Cortex of kidney (tissue), 1 donor: ENCODE measurements at places on chromosomes 5 and 9.

DNA sequence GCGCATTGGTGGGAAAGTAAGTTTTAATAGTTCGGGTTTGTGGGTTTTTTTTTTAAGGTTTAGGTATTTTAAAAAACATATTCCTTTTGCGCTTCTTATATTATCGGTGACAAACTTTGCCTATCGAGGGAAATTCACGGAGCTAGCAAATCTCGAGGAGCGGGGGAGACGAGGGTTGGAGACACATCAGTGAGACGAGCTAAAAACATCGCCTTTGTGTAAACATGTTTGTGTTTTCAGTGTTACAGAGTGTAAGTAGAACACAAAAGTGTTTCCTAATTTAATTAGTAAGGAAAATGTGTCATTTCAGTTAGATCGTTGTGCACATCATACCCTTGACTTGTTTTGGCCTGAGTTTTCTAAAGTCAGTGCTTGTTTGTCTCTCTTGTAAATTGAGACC, 945 bp downstream of the BTF3 start:
- no peak for DNase-seq

GRCh38 chr5:77356740-77357139, 135.4 kb downstream of the WDR41 start:
- no peak for DNase-seq

DNA sequence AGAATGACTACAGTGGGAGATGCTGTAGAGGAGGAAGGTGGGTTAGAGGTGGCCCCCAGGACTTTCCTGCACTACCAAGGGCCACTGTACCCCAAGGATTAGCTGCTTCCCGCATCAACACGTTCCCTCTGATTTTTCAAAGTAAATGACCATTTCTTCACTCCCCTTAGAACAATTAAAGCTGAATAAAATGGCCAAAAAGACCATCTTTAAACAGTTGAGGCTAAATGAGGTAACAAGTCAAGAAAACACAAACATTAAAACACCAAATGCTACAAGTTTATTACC, 740 bp upstream of the ERAP1 start:
- DNase-seq: no peak

GRCh38 chr5:141692533-141692888, 10.5 kb upstream of the ARAP3 start:
- no peak for DNase-seq

DNA sequence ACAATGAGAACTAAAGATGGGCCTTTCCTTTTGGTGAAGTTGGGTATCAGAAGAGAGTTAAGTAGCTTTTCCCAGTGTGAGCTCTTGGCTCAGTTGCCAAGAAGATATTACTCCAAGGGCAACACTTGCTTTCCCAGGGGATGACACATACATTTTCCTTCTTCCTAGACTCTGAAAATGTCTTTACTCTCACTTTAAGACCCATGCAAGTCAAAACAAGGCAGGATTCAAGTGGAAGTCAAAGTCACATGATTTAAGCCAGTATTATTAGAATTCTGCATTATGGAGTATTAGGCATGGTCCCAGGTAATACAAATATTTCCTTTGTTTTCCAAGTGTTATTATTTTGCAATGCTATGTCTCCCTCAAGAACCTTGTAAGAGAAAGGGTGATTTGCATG, 175.1 kb downstream of the PPP2R2B start:
- no peak for DNase-seq

DNA sequence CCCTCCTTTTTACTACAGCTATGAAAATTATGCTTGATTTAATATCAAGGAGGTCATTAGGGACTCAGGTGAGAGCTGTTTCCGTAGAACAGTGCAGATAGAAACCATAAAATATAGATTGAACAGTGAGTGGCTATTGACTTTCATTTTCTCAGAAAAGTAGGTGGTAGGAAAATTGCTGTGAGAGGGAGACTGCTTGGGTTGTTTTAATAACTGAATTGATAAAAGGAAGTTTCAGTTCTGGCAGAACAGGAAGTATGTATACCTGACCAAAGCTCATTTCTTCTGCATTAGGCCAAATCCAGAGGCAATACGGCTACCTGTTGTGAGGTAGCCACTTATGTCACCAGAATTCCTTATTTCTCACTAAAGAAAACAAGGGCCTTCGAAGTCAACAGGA, 761.7 kb upstream of the ARRDC3 start:
- DNase-seq: no peak

DNA sequence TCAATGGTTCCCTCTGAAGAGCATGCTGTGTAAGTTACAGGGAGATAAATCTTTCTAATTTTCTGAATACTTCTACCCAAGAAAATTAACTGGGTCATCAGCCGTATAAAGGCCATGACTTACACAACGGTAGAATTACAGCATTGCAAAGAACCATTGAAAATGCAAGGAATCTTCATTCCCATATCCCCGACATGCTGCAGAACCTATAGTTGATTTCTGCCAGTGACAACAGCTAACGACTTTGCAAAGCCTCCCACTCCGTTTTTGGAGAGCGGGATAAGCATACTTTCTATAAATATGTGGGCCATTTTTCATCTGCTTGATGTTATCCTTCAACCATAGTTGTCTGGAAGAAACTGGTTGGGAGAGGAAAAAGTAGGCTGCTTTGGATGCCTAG, 56.2 kb downstream of the PCA3 start:
- no peak for DNase-seq

DNA sequence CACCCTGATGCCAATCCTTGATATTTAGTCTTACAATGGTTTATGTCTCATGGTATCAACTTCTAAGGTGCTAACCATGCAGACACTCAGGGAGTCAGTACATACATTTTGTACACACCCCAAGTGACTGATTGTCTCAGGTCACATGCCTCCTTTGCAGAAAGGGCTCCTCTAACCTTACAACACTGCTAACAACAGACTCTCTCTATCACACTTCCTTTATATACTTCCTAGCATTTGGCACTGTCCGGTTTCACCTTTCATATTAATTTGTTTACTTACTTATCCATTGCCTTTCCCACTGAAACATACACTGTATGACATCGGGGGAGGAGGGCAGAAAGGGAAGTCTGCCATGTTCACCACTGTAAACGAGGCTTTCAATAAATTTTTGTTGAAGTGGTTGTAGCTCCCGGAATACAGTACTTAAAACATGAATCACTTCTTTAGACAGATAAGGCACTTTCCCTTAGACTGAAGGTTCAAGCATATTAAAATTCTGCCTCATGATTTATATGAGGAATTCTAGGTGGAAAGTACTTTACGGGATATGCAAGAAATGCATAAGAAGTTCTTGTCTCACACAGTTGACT, 20.6 kb downstream of the EMB start:
- DNase-seq: no peak
